ENCODE measurements at places on chromosomes 5 and 9. TPM values are rescaled to one million over a fixed set of nuclear protein-coding genes. Genes with fewer than 3 reads are reported as not detected.

Gene ECM2
- not detected for total RNA-seq

Gene IGFBPL1
- total RNA-seq, result not detected

Gene SEPTIN8
- total RNA-seq, result 12.8 TPM

Gene CNTNAP3B
- total RNA-seq, result not detected
